Stimulated activated CD4-positive, alpha-beta T cell treated with anti-CD3 and anti-CD28 coated beads, Interleukin-1b, Interleukin-23, amount 100 ng/mL, for 1 hour (primary cell): ENCODE measurements at places on chromosomes 2 and 18.

DNA sequence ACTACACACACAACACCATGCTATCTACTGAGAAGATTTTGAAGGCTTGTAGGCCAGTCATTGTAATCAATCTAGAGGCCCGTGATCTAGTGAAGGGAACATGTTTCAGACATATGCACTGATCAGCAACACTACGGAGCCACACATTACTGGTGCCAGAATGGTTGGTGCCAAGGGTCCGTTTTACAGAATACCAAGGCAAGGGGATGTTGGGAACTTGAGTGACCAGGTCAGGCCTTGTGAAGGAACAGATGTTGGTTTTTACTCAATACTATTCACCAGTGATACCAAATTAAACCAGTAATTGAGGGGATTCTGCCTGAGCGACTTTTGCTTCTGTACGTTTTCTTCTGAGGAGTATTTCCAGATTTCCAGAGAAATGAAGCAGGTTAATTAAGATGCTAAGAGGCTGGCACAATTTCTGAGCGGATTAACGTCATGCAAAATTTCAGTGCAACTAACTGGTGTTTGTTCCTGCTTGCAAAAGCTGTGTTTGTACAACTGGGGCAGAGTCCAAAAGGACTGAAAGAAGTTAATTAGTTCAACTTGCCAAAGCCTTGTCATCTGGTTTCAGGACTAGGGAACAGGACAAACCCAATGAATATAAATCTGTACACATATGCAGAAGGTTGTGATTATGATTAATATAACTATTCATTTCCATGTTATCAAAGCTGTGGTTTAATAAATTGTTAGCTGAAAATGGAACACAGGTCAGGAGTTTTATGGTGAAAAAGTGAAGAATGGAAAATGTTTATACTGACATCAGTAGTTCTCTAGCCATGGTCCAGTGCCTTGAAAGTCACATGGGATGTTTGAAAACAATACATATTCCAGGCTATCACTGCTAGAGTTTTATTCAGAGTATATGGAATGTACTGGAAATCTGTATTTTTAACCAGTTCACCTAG is 432.1 kb upstream of the DCC start:
- DNase-seq, result no peak

- no peak for DNase-seq
Observed at GRCh38 chr2:61218076-61218816, 56.3 kb downstream of the C2orf74 start.

GRCh38 chr18:27843783-27844777 is 332.9 kb downstream of the CDH2 start:
- no peak for DNase-seq

DNA sequence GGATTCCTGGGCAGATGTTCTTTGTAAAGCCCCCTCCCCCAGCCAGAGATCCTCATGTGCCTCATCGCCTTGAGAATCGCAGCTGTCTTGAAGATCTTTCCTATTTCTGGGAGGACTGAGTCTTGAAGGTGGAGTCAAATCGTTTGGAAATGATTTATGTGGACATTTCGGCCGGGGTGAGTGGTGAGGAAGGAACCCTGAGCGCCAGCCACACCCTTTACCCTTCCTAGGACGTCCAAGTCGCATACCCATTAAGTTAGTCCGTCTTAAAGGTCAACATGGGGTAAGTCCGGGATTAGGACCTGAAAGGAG is 84.9 kb upstream of the ZCCHC2 start:
- DNase-seq, result no peak
